Activated naive CD8-positive, alpha-beta T cell treated with anti-CD3 and anti-CD28 coated beads, Interleukin-2, amount 10 ng/mL, durations not matched to agents 7 days and 5 days (primary cell): ENCODE measurements at places on chromosomes 2 and 18. TPM values are rescaled to one million over a fixed set of nuclear protein-coding genes. Genes with fewer than 3 reads are reported as not detected.

The PSMA8 gene
- total RNA-seq, result 1.3 TPM

The HMSD gene
- total RNA-seq, result not detected

The GCKR gene
- total RNA-seq, result not detected

The PPIL3 gene
- total RNA-seq, result 44.2 TPM

The CROCC2 gene
- total RNA-seq, result not detected

The SH3RF3 gene
- 0.31 TPM for total RNA-seq
